ENCODE measurements at places on chromosomes 3 and 15.

DNA sequence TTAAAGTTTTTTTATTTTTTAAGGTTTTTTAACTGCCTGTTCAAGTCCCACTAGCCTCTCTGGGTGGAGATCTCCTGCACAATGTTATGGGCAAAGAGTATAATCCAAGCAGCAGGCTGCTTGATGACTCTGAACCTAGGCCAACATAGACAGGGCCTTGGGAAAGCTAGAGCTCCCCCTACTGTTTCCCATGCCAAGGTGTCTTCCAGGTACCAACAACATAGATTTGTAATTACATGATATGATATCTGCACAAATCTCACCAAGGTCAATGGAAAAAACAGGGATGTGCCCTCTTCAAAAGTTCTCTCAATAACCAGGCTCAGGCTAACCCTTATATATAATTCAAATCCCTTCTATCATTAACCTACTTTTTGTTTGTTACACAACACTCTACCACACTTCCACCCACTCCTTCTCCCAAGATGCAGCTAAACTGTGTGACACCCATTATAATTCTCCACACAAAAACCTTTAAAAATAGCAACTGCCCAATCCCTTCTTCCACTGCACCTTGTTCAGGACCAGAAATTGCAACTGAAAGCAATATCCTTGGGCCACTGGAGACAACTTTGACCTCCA is 43.8 kb downstream of the RBM15B start:
- peak; percentile 52 for DNase-seq

DNA sequence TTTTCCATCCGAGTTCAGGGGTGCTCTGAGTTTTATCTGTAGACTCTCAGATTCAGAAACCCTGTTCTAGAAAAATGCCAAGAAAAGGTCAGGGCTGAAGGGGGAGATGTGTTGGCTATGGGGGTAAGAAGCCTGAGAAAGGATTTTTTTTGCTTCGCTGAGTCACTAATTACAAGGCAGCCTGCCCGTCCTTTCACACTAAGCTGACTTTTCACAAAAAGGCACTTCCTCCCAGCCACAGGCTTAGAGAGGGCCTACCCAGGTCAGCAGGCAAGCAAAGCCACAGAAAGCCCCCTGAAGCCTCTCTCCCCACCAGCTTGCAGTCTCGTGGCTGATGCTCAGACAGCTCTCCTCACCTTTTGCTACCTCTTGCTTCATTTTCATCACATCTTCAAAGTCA is 192.6 kb upstream of the PRICKLE2 start:
- DNase-seq, result no peak

DNA sequence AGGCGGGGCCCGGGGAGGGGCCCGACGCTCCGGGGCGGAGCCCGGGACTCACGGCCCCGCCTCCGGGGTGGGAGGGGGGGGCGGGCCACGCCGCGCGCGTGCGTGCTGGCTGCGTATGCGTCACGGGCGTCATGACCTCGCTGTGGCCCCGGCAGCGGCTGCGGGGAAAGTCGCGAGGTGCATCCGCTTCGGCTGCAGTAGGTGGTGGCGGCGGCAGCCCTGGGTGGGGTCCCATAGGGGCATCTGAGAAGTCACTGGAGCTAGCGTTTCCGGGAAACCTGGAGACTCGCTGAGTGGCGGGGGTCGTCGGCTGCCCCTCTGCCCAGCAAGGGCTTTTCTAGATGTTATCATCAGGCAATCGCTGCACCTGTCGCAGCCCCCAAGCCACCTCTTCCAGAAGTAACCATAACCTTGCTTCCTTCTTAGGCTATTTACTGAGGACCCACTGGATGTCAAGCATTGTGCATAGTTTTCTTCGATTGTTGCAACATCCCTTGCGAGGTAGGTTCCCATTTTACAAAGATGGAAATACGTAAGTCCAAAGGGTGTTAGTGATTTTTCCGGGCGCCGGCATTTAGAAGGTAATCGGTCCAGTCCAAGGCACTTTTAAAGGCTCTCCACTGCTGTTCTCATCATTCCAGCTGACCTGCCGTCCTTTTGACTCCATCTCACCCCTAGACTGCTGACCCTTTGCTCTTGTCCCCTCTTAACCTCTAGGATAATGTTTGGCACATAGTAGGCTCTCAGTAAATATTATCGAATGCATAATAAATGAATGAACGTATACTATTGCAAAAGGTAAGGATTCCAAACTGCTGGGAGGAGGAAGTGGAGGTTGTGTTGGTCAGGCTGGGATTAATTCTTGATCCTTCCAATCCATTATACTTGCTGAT is at the start of gene GDPGP1:
TSS of gene GDPGP1 (plus strand) at position 114 of the 893 bp plus-strand sequence. CDS start 6,700 bp downstream, outside the sequence.
- no peak for DNase-seq

GRCh38 chr3:36811768-36812167 is 47.4 kb upstream of the DCLK3 start:
- no peak for DNase-seq

GRCh38 chr15:100944244-100944895 is 25.2 kb downstream of the LRRK1 start:
- DNase-seq, result no peak

DNA sequence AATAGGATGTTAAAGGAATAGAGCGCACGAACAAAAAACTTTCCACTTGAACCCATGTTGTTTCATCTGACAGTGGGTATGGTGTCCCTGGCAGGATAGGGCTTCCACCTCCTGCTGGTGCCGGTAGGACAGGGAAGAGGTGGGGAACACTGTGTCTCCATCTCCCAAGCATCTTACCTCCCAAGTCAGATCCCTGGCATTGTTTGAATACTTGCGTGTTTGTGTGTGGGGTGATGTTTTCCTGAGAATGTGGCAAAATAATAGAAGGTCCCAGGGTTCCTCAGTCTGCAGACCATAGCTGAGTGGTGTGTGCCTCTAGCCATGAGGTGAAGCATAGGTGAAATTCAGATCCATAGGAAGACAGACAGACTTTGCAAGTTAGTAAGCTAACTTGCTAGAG is 119.4 kb downstream of the IGF1R start:
- DNase-seq, result no peak

GRCh38 chr3:156106721-156107373 is 13.5 kb upstream of the KCNAB1 start:
- no peak for DNase-seq

DNA sequence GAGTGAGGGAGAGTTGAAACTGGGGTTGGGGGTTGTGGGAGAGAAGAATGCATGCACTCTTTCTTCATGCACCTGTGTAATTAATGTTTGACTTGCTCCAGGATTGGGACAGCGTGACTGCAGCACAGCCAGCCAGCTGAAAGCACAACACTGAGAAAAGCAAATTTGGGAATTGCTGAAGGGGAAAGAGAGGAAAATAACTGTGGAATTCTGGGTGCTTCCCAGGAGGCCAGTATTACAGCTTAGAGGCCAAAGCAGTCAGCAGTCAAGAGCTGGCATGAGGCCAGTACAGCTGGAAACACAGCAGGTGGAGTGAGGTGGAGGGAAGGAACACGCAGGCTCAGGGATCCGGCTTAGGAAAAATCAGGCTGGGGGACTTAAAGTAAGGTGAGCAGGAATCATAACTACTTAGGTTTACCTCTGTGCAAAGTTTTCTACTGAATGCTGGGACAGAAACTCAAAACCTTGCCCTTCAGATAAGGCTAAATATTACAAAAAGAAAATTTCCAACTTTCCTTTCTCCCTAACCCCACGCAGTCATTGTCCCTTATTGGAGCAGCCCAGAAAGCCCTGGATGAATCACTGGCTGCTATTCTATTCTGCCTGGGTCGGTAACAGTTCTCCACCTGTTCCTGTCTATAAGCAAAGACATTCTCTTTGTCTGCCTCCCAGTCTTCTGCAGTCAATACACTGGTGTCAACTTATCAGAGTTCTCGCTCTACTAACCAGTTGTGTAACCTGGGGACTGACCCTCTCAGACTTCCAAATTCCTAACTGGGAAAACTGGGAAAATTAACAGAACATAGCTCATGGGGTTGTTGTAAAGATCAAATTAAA is 167.2 kb downstream of the MAGI1 start:
- DNase-seq, result no peak

- DNase-seq, result no peak
Observed at GRCh38 chr15:72092006-72092405, 25.9 kb downstream of the MYO9A start.

DNA sequence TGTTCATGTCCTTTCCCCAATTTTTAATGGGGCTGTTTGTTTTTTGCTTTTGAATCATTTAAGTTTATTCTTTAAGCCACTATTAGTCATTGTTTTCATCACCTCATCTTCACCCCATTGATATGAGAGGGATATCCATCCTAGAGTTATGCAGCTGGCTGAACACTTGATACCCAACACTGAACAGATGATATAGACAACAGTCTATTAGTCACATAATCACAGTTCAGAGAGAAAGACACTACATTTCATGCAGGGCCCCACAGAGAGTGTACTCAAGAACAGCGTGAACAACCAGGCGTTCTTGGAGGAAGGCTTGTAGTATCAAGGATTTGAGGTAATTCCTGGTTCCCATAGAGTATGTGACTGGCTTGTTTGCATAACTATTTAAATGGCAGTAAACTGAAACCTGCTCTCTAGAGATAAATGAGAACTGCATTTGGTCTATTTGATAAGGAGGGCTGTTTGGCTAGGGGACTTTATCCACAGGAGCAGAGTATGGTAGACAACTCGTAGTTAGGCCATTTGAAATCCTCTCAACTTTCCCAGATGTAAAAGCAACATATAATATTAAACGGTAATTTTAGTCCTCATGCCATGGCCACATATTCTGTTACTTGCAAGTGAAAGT is 618.7 kb downstream of the SI start:
- no peak for DNase-seq

DNA sequence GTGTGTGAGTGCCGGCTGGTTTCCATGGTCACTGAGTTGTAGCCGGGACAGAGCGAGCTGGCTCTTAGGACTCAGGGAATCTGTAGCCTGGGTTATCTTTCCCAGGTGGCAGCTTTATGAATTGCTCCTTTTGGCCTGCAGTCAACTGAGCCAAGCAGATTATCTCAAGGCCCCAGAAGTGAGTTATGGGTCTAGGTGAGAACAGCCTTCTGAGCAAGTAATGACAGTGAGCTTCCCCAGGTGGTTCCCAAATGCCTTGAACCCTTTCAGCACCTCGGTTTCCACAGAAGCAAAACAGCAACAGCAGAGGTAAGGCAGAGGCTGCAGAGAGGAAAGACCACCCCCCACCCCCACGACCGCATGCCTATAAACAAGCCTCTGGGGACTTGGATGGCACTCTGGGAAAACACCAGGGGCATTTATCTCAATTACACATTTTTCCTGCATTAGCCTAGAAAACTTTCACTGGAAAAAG is 56.7 kb upstream of the DGKG start:
- DNase-seq, result no peak

- DNase-seq, result no peak
Observed at GRCh38 chr15:52789008-52789600, 1.0 kb downstream of the ONECUT1 start.

- no peak for DNase-seq
Observed at GRCh38 chr3:123352134-123352554, 96.7 kb downstream of the ADCY5 start.

All from HL-60 (cell line).